ENCODE measurements at places on chromosomes 7 and 10.

DNA sequence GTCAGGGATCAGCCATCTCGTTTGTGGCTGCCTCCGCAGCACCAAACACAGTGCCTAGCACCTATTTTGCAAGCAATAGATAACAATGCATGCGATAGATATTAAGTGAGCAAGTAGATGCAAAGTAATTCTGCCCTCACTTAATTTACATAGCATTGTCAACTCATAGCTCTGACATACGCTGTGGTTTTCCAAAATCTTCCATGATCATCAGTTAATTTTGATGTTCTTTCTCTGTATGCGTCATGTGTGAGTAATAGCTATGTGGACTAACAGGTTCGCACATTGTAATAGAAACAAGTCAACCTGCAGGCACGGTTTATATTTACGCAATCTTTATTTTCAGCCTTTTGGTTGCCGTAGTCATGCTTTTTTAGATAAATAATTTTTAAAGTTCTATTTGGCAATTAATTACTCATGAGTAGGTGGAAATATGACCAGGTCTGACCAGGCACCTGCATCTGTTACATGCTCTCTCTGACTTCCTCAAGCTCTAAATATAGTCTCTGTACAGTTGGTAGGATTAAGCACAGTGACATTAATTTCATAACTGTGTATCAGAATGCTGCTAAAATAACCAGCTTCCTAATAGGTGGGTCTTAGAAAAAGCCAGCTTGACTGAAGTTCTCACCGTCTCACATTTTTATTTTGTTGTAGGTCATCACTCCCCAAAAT, 13.3 kb downstream of the MAP3K8 start:
- DNase-seq: no peak

DNA sequence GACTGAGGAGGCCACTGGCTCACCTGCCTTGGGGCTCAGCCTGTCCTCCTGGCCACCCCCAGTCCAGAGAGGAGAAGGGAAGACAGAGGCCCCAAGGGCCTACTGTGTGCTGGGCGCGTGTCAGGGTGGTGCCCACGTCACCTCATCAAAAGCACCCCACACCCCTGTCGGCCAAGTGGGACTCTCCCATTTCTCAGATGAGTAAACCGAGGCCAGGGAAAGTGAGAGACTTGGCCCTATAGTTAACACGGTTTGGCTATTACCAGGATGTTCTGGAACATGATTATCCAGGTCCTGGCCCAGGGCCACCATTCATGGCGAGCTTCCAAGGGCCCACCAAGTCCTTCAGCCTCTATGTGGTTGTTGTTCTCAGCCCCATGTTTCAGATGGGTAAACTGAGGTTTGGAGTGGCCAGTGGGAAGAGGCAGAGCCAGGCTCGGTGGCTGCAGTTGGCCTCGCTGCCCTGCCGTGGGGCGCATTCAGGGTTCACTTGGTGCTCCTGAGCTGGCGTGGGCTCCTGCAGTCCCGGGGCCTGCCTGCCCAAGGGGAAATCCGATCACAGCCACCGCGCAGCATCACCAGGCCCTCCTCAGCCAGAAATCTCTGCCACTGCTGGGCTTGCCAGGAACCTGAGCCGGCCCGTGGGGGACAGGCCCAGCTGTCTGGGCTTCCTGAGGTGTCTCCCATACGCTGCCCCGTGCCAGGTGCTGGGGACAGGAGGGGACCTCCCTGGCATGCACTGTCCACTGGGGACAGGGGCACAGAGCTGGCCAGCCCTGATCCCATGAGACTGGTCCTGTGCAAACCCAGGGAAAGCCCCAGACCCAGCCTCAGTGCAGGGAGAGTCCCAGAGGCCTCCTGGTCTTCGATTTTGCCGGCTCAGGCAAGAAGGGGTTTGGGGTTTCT, 117.7 kb upstream of the TNRC18 start:
- DNase-seq: no peak

DNA sequence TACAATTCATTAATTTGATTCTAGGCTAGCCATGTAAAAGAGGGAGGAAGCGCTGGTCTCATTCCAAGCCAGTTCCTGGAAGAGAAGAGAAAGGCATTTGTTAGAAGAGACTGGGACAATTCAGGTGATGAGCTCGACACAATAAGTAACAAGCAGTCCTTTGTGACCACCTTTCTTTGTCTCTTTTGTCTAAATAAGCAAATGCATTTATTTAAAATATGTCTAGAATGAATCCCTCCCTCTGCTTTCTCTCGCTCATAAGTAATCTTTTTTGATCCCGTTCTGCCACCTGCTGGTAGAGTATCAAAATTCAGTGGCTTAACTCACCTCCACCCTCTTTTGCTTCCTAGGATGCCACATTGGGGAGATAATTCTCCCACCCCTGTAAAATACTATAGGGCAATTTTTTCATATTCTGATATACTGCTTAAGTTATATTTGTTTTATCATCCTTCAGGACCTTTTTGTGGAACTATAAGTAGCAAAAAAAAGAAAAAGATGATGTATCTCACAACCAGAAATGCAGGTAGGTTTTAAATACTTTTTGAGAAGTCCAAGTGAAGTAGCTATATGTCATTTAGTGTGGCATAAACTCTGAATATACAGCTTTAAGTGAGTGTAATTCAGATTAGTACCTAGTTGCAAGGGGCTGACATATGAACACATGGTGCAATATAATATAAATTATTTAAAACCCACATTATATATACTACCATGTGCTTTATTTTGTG, 91.5 kb downstream of the GSDME start:
- DNase-seq: peak; percentile 39

DNA sequence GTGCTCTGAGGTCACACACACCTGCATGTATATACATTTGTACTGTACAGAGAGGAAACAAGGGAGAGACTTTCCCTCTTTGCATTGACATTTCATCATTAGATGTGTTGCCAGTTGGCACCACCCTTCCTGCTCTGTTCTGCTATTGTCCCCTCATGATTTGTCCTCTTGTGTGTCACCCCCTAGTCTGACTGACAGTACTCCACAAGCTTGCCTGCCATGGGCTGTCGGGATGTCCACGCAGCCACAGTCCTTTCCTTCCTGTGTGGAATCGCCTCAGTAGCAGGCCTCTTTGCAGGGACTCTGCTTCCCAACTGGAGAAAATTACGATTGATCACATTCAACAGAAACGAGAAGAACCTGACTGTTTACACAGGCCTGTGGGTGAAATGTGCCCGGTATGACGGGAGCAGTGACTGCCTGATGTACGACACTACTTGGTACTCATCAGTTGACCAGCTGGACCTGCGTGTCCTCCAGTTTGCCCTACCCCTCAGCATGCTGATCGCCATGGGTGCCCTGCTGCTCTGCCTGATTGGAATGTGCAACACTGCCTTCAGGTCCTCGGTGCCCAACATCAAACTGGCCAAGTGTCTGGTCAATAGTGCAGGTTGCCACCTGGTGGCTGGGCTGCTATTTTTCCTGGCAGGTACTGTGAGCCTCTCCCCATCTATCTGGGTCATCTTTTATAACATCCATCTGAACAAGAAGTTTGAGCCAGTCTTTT, 9.4 kb downstream of the CLDN12 start:
- no peak for DNase-seq

GRCh38 chr10:78866731-78867554, 201.8 kb upstream of the ZMIZ1 start:
- no peak for DNase-seq

- DNase-seq: no peak
Measured at GRCh38 chr10:51878695-51879094, 179.3 kb upstream of the CSTF2T start.

GRCh38 chr10:47237316-47238260, 62.4 kb upstream of the GDF10 start:
- no peak for DNase-seq

DNA sequence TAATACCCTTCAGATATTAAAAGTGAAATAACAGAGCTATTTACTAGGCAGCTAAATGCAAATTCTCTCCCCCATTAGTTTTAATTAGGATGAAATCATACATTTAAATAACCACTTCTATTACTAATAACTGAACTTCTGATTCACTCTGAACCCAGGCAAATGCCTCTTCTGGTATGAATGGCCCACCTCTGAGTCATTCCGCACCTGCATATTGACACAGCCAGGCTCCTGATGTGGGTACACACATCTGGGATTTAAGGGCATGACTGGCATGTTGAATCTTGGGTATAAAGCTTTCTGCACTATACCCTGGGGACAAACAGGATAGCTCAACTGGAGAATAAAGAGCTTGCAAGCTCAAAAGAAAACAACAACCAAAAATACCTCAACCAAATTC, 140.9 kb downstream of the AUTS2 start:
- no peak for DNase-seq

DNA sequence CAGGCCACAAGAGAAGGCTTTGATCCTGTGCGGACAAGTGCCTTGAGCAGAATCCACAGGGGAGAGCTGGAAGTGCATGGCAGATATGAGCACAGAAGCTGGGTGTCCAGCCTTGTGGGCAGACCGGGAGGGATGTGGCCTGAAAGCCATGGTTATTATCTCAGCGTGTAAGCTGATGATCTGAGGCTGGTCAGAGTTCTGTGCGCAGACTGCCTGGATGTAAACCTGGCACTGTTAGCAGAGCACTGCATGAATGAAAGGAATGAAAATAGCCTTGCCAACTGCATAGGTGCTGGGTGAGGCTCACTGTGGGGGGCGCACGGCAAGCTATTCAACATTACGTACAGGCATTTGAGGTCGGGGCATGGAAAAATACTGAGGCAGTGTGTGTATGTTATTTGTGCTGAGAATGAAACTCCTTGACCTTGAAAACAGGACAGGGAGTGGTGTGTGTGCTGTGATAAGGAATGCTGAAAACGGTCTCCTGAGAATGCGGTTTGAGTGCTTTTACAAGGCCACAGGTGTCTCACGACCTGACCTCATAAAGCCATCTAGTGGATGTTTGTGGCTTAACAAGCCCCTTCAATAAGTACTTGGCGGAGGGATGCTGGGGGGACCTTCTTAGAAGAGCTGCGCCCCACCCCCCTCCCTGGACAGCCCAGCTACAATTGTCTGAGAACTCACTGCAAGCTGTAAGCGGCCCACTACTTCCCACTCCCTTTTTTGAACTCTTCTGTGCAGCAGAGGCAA, 18.7 kb downstream of the AKR1C1 start:
- DNase-seq: peak; percentile 27

- DNase-seq: no peak
Measured at GRCh38 chr7:135913404-135913803, 63.8 kb downstream of the MTPN start.

GRCh38 chr10:112701878-112702255, 248.2 kb upstream of the TCF7L2 start:
- no peak for DNase-seq

- no peak for DNase-seq
Measured at GRCh38 chr7:47303695-47304453, 278.0 kb downstream of the TNS3 start.

DNA sequence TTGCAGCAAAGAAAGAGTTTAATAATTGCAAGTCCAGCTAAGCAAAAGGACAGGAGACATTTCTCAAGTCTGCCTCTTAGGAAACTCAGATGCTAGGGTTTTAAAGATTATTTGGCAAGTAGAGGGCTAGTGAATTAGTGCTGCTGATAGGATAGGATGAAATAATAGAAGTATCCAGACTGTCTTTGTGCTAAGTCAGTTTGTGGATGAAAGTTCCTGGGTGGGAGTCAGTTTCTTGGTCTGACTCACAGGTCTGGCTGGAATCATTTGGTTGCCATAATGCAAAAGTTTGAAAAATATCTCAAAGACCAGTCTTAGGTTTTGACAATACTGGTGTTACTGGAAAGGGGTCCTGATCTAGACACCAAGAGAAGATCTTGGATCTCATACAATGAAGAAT, 42.6 kb upstream of the INHBA start:
- no peak for DNase-seq

- no peak for DNase-seq
Measured at GRCh38 chr7:129898502-129899160, 54.1 kb downstream of the UBE2H start.

DNA sequence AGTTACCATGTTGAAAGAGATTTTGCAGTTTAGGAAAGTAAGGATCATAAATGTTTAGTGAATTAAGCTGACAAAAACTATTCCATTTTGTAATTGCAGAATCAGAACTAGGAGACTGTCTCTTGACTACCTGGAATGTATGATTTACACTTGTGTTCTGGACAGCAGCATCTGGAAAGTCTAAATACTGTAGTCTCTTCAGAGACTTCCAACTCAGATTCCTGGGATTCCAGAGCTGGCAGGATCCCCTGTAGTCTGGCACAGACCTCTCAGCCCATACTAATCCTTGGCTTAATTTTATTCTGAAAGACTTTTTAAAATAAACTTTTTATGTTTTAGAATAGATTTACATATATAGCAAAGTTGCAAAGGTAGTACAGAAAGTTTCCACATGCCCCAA, 452.7 kb downstream of the DPP6 start:
- no peak for DNase-seq

DNA sequence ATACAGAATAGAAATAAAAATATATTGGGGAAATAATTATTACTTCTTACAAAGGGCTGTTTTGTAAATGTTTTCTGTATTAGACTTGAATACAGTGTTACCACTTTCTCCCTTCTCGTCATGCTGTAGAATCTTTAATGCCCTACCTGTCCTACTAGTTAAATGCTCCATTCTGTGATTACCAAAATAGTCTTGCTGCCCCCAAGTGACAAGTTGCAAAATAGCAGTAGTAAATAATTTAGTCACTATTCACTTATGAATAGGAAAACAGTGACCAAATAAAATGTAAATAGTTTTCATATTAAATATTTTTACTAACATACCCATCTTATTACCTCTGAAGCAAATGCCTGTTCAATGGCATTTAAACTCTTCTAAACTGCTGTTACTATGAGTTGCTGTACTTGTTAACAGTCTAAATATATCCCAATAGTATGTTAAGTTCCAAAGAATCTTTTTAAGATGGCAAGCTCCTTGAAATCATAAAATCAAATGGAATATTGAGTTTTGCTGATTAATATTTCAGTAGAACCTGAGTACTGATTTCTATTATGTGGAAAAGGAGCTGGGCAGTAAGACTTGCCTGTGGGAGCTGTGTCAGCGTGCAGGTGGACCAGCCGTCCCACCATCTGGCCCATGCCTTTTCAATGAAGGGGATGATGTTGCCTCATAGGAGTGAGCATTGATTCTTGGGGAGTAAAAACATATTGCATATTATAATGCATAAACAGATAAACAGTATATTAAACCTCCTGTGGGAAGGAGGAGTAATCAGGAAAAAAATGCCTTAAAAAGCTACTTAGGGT, 18.1 kb upstream of the OIT3 start:
- peak; percentile 10 for DNase-seq

DNA sequence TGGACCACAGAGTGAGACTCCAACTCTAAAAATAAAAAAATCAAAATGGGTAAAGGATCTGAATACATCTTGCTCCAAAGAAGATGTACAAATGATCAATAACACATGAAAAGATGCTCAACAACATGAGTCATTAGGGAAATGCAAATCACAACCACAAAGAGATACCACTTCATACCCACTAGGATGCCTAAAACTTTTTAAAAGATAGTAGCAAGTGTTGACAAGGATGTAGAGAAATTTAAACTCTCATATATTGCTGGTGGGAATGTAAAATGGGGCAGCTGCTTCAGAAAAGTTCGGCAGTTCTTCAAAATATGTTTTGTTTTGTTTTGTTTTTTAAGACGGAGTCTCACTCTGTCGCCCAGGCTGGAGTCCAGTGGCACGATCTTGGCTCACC, 45.7 kb upstream of the GTF2IRD1 start:
- DNase-seq: no peak
